ENCODE measurements at places on chromosomes 4 and X. TPM values are rescaled to one million over a fixed set of nuclear protein-coding genes. Genes with fewer than 3 reads are reported as not detected.

The FRMD7 gene
- total RNA-seq = not detected

The SSX3 gene
- total RNA-seq = not detected

The GPR50 gene
- not detected for total RNA-seq

The TLL1 gene
- total RNA-seq = 0.11 TPM

The CCDC110 gene
- total RNA-seq = 1.3 TPM

The REELD1 gene
- 0.62 TPM for total RNA-seq

The MAGEB4 gene
- total RNA-seq = not detected

The MAGEC3 gene
- total RNA-seq = not detected

The SMIM10 gene
- total RNA-seq = not detected

The ETDB gene
- not detected for total RNA-seq

The SLC9A6 gene
- total RNA-seq = 12.6 TPM

The CPLX1 gene
- total RNA-seq = 1.2 TPM

The TRIM60 gene
- total RNA-seq = not detected

The RTL3 gene
- total RNA-seq = 0.23 TPM

The RAB9B gene
- 0.08 TPM for total RNA-seq

The GATA1 gene
- total RNA-seq = 0.36 TPM

DNA sequence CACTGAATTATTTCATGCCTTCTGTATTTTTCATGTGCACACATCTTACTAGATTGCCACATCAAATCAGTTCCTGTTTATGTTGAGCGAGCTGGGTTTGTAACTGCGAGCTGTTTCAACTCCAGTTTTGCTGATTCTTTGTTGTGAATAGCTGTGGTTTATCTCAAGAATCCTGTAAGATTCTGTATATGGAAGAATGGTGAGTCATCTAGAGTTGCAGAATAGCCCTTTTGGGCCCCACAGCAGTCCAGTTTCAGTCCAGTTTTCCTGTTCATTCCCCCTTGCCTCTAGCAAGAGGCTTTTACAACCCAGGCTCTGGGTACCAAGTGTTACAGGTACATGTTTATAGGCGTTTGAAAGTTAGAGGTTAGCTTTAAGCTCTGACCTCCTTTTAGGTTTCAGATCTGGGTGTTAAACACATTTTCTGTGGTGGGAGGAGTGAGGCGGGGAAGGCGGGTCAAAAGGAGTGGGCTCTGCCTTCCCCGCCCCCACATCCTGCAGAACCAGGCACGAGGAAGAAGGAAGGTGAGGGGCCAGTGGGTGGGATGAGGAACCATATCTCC, 32.7 kb downstream of the TBC1D14 start:
- peak; percentile 66 for DNase-seq

DNA sequence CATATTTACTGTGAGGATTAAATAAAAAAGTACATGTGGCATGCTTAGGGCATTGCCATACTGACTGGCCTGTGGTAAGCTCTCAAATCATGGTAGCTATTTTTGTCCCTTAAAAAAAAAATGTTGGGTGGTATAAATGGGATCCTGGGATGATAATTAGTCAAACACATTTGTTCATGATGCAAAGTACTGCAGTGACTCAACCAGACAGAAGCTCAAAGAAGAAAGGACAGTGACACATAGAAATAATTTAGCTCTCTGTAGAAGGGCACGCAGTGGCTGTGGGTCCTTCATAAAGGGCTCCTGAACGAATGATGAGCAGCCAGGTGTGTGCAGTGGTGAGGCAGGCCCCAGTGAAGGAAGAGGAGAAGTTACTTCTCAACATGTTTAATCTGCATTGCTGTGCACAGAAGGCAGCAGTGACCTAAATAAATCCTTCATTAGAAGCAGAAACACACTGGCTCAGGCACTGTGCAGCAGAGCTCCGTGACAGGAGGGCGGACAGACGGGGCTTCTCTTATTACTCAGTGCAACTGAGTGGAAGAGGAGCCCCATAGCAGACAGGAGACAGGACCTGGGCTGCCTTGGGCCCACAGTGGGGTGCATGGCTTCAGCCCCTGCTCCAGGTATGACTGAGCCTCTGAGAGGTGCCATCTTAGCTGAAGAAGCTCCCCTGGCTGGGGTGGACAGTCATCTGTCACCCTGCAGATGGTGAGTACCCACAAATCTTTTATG, 20.3 kb downstream of the HS3ST1 start:
- DNase-seq = no peak

DNA sequence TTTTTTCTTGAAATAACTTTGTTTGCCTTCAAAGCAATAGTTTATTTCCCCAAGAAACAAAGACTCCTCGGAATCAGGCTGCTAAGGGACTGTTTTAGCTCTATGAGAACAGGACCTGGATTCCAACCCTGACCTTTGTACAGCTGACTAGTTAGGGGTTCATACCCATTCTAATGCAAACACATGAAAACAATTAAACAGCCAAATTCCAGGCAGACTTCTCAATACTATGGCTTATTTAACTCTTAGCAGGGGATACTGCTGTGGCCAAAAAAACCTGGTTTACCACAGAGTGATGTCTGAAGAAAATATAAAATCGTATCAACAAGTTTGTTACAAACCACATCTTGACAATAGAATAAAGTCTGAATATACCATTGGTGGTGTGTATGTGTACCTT, 129.6 kb upstream of the INTU start:
- DNase-seq = no peak

DNA sequence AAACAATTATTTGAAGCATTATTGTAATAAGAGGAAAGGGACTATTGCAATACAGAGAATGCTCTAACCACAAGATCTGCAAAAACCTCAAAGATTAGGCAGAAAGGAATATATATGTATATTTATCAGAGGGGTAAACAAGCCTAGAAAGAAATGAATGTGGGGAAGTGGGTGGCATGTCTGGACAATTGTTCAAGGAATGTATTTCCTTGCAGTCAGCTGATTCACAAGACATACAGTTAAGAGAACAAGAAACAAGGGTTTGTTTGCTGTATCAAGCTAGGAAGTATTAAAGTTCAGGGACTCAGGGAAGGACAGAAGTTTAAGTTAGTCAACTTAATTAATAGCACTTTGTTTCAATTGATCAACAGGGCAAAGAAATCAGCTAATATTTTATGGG, 514.7 kb downstream of the CENPC start:
- DNase-seq = no peak

GRCh38 chr4:8771666-8772065, 100.0 kb downstream of the HMX1 start:
- DNase-seq = no peak

DNA sequence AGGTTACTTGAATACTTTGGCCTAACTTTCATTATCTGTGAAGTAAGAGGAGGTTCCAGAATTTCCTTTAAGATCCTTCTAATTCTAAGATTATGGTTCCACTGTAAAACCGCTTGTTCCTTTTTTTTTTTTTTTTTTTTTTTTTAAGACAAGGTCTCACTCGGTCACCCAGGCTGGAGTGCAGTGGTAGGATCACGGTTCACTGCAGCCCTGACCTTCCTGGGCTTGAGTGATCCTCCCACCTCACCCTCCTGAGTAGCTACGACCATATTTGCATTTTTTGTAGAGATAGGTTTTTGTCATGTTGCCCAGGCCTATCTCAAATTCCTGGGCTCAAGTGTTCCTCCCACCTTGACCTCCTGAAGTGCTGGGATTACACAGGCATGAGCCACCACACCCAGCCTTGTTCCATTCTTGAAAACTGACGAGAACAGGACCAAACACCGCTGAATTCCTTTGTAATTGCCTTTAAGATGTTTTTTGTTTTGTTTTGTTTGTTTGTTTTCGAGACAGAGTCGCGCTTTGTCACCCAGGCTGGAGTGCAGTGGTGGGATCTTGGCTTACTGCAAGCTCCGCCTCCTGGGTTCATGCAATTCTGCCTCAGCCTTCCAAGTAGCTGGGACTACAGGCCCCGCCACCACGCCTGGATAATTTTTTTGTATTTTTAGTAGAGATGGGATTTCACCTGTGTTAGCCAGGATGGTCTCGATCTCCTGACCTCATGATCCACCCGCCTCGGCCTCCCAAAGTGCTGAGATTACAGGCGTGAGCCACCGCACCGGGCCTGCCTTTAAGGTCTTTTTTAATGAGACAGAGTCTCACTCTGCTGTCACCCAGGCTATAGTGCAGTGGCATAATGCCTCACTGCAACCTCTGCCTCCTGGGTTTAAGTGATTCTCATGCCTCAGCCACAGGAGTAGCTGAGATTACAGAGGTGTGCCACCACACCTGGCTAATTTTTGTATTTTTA, 6.8 kb downstream of the PDS5A start:
- DNase-seq = no peak

DNA sequence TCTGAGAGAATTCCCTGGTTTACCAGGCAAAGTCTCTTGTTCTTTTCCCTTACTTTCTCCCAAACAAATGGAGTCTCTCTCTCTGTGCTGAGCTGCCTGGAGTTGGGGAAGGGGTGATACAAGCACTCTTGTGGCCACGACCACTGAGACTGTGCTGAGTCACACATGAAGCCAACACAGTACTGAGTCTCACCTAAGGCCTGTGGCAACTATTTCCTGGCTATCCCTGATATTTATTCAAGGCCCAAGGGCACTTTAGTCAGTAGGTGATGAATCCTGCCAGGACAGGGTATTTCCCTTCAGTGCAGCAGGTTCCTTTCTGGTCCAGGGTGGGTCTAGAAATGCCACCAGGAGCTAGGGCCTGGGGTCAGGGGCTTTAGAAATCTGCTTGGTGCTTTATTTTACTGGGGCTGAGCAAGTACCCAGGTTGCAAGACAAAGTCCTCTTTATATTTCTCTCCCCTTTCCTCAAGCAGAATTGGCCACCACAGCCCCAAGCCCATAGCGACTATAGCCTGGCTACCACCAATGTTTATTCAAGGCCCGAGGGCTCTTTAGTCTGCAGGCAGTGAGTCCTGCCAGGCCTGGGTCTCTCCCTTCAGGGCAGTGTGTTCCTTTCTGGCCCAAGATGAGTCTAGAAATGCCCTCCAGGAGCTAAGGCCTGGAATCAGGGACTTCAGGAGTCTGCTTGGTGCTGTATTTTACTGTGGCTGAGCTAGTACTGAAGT, 10.5 kb downstream of the ARL13A start:
- DNase-seq = no peak

- DNase-seq = no peak
These were observed 17.3 kb downstream of the HTRA3 start for GRCh38 chr4:8286719-8287342.

DNA sequence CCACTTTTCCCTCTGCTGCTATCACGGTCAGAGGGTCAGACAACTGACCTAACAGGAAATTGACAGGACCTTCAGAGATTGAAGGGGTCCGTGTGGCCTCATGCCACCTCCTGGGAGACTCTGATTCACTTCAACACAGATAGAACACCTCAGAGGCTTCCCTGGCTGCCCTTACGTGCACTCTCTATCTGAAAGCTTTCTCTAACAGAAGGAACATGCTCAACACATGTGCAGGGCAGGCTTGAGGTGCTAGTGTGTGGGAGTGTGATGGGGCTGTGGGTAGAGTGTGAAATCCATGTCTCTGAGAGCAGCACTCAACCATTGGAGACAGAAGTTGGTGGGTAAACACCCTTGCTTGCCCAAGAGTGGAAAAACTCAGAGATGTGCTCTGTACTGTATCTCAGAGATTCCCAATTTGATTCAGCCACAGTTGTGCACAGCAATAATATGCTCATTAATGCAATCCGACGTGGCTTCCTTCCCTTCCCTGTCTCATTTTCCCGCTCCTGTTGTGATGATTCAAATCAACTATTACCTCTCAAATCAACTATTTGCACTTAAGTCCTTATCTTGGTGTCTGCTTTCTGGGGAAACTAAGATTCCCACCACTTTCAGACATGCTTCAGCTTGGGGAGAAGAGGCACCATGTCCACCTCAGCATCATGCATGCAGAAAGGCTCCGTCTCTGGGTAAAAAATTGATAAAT, 62.0 kb upstream of the MAGEB2 start:
- DNase-seq = no peak

- no peak for DNase-seq
These were observed 132.5 kb downstream of the DHX15 start for GRCh38 chr4:24451870-24452269.

GRCh38 chr4:111905511-111905910, 239.7 kb upstream of the FAM241A start:
- DNase-seq = no peak

DNA sequence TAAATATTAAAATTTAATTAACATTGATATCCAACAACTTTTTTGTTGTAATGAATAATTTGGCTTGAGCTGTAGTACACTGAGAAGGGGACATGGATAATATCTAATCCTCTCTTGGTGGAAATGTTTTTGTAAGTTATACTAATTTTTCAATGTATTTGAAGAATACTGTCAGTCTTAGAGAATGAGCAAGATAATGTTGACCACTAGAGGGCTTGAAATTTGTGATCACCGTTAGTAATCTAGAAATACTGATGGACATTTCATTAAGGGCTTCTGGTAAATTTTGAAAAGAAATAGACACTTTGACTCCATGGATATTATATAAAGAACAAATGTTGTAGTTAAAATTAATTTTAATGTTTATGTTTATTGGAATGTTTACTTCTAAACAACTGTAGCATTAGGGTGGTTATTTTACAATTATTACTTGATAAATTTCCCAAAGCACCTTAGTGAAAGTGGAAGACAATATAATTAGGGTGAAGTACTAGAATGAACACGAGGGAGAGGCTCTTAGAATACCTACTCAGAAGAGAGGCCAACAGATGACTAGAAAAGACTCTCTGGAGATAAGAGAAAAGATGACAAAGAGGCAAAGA, 20.0 kb upstream of the CAMK2D start:
- DNase-seq = no peak

DNA sequence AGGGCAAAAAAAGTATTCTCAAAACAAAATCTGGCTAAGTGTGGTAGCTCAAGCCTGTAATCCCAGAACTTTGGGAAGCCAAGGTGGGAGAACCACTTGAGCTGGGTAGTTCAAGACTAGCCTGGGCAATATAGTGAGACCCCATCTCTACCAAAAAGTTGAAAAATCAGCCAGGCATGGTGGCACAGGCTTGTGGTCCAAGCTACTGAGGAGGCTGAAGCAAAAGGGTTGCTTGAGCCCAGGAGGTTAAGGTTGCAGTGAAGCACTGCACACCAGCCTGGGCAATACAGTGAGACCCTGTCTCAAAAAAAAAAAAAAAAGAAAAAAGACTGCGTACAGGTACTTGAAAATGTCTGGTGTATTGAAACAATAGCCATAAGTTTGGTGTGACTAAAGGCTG, 1.7 kb upstream of the SDAD1 start:
- DNase-seq = no peak

GRCh38 chr4:1191621-1192020, 19.2 kb upstream of the SPON2 start:
- DNase-seq = no peak

GRCh38 chr4:185931986-185932385, 120.0 kb upstream of the SORBS2 start:
- no peak for DNase-seq

GRCh38 chr4:48667148-48667547, 112.9 kb downstream of the FRYL start:
- DNase-seq = no peak

DNA sequence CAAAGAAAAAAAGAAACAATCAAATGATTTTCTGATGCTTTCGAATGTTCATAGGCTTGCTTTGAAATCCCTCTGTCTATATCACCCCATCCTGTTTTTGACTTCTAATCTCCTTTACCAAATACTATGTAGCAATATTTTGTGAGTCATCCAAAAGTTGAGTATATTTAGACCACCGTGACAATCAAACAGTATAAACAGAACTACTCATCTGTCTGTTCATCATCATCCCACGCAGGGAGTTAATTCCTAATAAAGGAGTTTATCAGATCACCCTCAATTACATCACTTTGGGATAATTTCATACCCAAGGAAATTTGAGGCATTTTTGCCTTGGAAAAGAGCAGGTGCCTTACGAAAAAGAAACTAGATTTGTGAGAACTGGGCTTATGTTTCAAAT, 212.9 kb downstream of the CBR4 start:
- no peak for DNase-seq
